Fibroblast of skin of left biceps (primary cell): ENCODE measurements at places on chromosomes 2 and 18.

- DNase-seq, result no peak
These were observed 113.9 kb downstream of the INO80D start for GRCh38 chr2:205972113-205972512.

DNA sequence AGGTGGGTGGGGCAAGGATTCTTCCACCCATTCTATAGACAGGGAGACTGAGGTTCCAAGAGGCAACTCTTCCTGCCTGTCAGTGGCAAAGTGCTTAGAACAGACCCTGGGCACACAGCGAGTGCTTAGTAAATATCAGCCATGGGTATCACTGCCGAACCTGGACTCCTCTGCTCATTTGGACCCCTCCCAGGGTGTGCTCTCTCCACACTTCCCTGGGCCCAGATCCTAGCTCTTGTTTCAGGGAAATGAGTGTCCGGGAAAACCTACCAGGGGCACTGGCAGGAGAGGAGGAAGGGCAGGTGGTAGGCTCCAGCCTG lies 136.3 kb downstream of the CYP26B1 start:
- no peak for DNase-seq

DNA sequence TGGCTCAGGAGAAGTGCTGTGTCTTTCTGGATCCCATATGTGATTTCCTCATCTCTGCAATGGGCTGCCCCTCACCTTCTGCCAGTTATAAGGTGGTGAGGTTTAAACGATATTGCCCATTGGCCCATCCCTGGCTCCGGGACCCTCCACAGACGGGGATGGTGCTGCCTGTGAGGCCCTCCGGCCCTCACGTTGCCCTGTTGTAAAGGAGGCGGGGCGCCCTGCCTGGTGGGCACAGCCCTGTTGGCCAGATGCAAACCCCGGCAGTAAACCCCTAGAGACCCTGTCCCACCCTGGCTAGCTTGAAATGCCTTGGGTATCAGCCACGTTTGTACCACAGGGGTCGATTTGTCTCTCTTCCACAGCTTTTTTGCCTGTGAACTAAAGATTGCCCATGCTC lies 7.4 kb downstream of the ARHGEF4 start:
- DNase-seq, result no peak

GRCh38 chr2:84443477-84443876 lies 15.6 kb downstream of the SUCLG1 start:
- DNase-seq, result peak; percentile 84

DNA sequence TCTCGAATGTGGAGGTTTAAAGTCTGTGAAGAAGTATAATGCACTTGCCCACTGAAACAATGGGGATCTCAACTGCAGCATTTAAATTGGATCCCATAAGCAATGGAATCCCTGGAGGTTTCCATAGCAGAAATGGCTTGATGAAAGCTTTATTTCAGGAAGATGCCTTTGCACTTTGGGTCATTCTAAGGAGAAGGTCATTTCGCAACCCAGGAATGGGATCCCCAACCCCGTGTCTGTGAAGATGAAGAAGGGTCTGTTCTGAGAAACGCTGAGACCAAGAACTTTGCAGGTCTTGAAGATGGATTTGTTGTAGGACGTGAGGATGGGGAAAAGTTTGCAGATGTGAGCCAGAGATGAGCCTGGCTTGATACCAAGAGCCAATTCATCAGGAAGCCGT lies 1.8 kb upstream of the KCNG3 start:
- DNase-seq, result no peak

DNA sequence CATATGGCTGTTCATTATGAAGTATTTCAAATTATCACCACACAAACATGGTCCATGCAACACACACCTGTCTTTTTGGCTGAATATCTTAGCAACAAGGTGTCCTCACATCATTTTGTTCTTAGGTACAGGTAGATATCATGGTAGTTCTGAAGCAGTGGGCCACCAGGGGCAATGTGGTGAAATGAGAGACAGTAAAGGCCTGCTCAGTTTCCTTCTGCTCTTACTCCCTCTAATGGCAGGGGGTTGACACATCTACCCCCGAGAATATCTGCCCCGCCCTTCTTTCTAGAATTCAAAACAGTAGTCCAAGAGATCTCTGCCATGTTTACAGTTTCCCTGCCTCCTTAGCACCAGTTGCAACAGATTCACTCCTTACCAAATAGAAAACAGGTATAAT lies 147.0 kb upstream of the KLHL14 start:
- no peak for DNase-seq

DNA sequence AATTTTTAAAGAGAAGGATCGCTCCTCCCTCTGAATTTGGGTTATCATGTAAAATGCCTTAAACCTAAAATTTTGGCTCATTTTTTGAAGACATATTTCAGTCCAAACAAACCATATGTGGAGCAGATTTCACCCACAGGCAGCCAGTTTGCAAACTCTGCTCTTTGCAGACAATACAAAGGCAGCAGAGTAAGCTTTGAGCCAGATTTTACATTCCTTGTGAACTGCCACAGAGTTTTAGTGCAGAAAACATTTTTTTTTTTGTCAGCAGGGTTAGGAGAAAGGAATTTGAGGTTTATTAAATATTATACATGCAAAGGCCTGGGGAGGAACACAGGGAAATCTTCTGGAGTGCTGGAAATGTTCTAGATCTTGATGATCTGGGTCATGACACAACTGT lies 171.9 kb upstream of the FN1 start:
- DNase-seq, result peak; percentile 81

DNA sequence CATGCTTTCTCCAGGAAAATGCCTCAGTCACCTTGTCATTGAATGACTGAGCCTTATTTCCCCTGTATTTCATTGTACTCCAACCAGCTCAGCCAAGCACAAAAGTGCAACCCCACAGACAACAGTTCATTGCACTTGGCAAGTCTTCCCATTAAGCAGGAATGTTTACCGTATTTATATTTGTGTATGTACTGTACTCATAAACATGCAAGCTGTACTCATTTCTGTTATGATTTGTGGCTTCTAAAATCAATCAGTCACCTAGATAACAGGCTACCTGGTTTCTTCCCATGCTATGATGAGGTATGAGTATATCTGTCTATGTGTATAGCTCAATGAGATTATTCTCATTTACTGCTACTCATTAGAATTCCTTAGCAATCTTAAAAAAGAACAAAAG lies 505.5 kb upstream of the FAM98A start:
- DNase-seq, result no peak

DNA sequence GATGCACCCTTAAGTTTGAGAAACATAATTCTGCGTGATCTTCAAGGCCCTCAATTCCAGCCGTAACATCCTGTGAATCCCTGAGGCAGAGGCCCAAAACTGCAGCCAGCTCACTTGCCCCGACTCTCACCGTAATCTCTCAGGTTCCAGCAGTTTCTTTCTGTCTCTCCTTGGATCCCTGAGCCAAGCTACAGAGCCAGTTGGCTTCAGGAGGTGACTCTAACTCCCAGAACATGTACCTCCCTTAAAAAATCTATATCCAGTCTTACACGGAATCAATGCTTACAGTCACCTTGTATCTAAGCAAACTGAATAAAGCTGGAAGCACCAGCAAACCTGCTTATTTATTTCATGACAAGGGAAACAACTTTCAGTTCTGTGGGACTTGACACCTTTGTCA lies 300.4 kb downstream of the SETBP1 start:
- no peak for DNase-seq

DNA sequence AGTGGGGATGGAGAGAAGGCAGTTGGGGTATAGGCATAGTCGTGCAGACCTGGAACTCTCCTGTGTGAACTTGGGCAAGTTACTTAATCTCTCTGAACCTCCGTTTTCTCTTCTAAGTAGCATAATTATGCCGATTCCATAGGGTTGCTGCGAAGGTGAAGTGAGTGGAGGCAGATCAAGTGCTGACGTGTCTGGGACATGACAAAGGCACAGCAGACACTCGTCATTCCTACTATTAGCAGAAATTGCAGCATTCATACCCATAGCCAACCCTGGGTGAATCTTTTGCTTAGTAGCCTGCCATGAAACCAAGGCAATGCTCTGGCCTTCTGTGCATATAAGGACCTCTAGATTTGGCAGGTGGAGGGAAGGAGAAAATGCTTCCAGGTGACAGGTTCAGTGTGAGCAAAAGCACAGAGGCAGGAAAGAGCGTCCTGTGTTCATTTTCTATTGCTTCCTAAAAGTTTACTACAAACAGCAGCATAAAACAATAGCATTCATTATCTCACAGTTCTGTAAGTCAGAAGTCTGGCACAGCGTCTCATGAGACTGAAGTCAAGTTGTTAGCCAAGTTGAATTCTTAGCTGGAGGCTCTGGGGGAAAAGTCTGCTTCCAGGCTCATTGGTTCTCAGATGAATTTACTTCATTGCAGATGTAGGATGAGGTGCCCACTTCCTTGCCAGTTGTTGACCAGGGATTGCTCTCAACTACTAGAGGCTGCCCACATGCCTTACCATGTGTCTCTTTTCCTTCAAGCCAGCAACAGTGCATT lies 77.8 kb downstream of the CTIF start:
- DNase-seq, result no peak

- no peak for DNase-seq
These were observed at the start of gene GPR17 for GRCh38 chr2:127645395-127646291. Gene GPR17 (plus strand): TSS chr2:127646153. CDS start chr2:127650736, 4,583 bp downstream.

DNA sequence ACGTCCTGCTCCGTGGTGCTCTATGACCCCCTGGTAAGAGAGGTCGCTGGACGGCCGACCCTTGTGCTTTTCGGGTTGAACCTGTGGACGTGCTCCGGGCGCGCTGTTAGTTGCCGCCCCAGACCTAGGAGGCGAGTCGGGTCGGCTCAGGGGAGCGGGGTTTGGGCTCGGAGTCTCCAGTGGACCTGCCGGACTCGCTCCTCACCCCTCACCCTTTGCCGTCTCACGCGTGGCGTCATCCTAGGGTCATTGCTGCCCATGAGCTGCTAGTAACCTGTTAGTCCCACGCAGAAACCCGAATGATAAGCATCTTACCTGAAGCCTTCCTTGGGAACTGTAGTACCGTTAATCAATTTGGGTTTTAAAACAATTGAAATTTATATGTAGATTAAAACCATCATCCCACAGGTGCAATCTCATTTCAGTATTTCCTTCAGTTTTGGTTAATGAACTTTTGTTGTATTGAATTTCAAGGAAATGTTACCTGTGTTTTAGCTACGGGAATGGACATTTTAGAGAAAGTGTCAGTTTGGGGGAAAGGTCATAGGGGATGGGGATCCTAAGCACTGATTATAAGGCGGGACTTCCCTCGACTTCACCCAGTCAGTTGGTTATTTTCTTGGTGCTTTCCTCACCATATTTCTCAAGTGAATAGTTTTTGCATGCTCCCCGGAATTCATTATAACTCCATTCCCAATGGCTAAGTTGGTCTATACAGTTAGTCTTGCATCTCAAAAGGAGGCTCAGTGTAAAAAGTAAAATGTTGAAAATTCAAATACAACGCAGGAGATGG lies 536 bp downstream of the ELP2 start:
- no peak for DNase-seq

DNA sequence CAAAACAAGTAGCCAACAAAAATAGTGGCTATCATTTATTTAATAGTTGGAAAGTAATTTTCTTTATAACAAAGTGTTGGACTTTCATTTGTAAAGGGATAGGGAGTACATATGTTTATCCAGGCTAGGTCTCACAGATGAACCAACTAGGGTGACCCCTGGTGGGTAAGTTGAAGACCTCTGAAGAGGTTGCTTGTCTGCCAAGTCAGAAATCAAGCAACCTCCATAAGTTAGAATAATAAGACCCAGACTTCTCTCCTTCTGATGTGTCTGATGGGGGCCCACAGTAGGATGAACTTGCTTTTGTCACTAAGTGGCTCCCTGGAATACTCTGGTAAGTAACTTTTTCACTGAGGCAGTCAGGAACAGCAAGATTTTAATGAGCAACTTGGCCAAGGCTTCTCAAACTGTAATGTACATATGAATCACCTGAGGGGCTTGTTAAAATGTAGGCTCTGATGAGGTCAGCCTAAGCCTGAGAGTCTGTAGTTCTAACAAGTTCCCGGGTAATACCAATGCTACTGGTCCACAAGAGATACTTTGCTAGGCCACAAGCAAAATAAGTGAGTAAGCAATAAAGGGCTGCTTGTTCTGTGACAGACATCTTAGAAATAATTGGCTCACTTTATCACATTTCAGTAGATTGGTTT lies 319.6 kb downstream of the PIK3C3 start:
- DNase-seq, result no peak

DNA sequence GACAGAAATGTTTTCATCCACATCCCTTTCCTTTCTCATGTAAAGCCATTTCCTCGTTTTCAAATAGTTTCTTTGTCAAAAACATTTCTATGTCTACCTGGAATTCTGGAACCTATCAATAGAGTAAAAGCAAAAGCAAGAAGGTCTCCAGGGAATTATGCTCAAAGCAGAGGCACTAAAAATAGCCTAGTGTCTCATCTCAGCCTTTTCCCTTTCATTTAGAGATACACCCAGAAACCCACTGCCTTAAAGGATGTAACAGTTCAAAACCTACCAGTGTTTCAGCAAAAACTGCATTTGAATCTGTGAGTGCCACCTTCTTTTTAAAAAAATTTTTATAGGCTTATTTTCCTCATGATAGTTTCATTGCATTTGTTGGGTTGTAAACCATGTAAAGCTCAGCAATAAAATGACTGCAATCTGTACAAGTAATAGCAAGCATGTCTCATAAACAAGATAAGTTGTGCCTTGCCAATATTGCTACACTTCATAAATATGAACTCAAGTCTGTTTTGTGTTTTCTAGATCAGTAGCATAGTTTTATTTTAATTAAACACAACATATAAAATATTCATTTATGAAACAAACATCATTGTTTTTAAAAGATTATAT lies 927.3 kb upstream of the ACVR2A start:
- DNase-seq, result no peak

DNA sequence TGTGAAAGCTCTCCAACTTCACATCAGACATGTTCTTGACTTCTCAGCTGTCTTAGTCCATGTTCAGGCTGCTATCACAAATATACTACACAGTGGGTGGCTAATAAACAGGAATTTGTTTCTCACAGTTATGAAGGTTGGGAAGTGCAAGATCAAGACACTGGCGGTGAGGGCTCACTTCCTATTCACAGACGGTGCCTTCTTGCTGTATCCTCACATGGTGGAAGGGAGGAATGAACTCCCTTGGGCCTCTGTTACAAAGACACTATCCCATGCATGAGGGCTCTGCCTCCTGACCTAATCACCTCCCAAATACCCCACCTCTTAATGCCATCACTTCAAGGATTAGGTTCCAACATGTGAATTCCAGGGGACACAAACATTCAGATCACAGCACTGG lies 9.7 kb downstream of the UXS1 start:
- DNase-seq, result no peak
